ENCODE measurements at places on chromosomes 13 and 19.
A peak's percentile ranks its signal among the peaks of the same experiment; 100 is the strongest.

DNA sequence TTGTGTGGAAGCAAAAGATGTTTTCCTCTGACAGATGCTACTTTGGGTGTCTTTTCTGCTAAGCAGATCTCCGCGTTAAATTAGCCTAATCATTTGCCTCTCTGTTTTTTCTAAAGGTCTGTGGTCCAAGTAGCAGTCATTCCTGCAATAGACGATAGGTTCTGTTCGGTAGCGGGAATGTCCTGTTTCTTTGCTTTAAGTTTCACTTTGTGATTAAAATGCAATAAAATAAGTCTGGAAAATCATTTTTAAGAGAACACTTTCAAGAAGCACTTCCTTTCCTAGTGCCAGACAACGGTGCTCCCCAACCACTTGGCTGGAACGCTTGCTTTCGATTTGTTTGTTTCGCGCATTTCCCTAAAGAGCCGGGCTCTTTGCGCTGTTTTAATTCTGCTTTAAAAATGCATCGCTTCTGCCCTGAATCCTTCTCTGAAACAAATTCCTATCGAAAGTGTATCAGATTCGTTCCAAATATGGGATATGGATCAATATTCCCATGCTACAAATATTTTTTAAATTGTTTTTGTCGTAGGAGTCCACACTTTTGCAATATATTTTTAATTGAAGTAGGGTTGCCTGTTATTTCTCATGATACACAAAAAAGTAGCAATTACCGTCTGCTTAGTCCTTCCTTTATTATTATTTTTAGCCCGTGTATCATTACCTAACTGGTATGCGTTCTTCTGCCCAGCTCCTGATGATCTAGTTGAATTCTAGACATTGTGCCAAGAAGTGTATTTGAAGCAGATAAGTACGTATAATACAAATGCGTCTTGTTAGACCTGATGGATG lies 14.2 kb downstream of the ZIC2 start:
- no peak for DNase-seq

DNA sequence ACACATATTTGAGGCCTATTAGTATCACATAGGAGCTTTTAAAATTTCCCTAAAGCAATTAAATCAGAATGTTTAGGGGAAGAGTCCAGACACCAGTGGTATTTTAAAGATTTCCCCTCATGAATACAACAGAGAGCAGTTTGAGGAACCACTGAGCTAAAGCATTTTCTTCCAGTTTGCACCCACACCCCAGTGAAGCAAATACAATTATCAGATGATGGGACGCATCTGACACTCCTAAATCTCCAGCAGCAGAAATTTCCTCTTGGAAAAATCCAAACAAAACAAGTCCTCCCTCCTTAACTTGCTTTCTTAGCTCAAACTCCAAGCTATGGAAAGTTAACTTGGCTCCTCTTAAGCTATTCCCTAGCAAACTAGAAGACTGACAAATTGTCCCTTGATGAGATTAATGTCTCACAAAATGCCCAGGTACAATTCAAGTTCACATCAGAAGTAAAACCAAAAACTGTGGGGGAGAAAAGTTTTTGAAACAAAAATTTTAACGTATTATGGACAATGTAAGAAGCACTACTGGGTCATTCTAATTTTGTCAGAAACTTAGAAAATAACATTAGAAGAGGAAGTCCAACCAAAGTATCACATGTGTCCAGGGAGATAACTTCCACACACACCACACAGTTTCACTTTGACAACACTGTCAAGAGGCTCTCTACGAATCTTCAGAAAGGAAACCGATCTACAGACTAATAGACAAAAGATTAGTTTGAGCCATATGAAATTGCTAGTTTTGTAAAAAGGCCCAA lies 74.1 kb downstream of the ABCC4 start:
- DNase-seq: no peak

DNA sequence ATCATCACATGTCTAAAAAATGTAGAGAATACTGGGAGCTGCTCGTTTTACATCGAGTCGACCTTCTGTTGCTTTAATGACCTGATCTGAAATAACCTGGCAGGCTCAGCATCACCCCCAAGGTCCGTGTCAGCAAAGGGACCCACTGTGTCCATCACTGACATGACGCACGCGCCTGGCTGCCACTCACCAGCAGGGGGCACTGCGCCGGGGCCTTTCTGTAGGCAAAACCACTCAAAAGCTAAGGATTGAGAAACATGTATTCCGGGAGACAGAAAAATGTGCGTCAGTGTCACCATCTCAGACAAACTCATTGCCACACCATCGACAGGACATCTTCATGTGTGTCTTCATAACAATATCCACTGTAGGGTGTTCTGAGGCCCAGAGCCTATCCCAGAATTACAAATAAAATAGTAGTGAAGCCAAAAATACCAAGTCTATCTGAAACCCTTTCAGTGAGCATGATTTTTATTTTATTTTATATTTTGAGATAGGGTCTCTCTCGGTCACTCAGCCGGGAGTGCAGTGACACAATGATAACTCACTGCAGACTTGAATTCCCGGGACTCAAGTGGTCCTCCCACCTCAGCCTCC lies 130.3 kb upstream of the LSM14A start:
- DNase-seq: peak; percentile 70

DNA sequence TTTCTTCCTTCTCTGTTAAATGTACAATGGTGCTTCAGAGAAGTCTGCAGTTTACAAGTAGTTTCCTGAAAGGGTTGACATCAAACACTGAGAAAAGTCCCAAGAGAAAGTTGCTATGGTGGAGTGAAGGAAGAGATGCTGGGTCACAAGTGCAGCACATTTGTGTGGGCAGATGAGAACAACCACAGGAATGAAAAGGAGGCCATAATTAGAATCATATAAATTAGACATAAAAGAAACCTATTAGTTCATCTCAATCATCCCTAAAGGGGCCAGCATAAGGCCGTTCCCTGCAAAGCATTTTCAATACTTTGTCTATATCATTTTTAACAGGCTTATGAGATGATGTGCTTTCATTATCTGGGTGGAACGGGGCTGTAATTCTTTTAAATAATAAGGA lies 359.2 kb downstream of the IRS2 start:
- DNase-seq: no peak
